ENCODE measurements at places on chromosomes 4 and X.
A peak's percentile ranks its signal among the peaks of the same experiment; 100 is the strongest.

DNA sequence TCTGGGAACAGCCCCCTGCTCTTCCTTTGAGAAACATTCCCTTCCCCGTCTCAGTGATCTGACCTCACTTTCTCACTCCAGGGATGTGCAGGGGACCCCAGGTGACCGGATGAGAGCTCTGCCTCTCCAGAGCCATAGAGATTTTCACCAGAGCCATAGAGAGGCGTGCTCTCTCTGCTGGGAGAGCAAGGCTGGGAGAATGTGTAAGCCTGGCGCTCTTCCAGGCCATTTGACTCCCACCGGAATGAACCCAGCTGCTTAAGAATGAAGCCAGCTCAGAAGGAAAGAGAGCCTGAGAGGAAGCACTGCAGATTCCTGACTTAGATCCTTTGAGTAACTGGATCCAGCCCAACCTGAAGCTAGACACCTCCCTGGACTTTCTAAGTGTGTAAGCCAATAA, 106.4 kb downstream of the DHX15 start:
- peak; percentile 63 for DNase-seq

- no peak for DNase-seq
Measured at GRCh38 chr4:159049780-159050375, 53.0 kb upstream of the RAPGEF2 start.

DNA sequence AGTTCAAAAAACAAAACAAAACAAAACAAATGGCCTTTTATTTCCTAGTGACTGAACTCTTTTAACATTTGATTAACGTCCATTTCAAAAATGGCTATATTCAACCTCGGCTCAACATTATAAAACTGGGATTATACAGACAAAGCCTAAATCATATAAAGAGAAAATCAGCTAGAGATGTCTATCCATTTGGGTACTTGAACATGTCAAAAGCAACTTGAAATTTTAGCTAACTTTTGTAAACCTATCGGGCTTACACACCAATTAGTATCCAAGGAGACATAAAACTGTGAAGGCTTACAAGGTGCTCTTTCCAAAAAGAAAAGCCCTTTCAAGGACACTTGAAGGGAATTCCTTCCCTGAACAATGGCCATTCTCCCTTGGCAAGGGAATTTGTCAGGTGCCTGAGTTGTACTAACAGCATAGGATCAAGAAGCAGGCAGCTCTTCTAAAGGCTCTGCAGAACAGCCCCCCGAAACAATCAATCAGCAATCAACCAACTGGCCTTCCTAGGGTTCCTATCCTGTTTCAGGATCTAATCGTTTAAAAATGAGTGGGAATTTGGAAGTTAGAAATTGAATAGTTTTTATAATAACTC, 633.7 kb upstream of the HTR2C start:
- DNase-seq = no peak

DNA sequence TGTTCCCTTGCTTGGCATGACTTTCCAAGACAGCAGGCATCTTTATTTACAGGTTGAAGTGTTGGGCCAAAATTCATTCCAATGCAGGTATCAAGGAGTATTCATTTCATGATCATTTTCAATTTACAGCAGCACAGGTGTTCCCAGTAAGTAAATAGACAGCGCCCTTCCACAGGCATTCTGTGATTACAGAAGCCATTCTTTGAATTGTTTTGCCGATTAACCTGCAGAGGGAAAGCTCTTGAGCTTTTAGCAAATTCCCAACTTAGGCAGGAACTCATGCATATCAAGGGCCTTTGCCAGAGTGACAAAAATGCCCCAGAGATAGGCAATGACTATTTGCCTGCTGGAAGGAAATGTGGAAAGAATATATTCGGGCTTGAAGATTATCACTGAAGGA, 6.8 kb downstream of the TXK start:
- no peak for DNase-seq

- no peak for DNase-seq
Measured at GRCh38 chrX:47145395-47146120, 537 bp downstream of the RBM10 start.

- DNase-seq = peak; percentile 33
Measured at GRCh38 chrX:135477576-135477975, 42.9 kb upstream of the INTS6L start.

DNA sequence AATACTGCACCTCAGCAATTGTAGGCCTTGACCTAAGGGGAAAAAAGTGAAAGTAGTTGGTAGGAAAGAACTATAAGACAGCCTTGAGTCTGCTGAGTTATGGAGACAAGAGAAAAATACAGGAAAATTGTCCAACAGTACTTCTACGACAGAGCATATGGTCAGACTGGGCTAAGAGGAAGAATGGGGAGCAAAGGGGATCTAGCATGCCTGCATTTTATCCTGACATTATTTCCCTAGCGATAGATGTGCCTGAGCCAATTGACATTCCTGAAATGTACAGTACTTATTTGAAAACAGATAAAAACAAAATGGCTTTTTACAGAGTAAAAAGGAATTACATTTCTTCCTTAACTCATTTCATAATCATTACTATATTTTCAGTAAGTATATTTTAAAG, 22.2 kb downstream of the GUCY1A1 start:
- no peak for DNase-seq

GRCh38 chr4:186724864-186725468, 1.3 kb upstream of the FAT1 start:
- no peak for DNase-seq

- no peak for DNase-seq
Measured at GRCh38 chrX:21373637-21374162, 518 bp upstream of the CNKSR2 start.

DNA sequence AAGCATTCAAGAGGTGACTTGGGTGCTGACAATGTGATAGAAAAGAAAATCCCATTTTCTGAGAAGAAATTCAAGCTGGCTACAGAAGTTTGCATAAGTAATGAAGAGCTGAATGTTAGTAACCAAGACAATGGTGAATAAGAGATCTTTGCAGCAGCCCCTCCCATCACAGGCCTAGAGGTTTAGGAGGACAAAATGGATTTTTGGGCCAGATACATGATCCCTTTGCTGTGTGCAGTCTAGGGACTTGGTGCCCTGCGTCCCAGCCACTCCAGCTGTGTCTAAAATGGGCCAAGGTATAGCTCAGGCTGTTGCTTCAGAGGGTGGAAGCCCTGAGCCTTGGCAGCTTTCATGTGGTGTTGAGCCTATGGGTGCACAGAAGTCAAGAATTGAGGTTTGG, 107.0 kb upstream of the EPHA5 start:
- DNase-seq = no peak

- DNase-seq = no peak
Measured at GRCh38 chr4:102217345-102217744, 127.9 kb downstream of the SLC39A8 start.

DNA sequence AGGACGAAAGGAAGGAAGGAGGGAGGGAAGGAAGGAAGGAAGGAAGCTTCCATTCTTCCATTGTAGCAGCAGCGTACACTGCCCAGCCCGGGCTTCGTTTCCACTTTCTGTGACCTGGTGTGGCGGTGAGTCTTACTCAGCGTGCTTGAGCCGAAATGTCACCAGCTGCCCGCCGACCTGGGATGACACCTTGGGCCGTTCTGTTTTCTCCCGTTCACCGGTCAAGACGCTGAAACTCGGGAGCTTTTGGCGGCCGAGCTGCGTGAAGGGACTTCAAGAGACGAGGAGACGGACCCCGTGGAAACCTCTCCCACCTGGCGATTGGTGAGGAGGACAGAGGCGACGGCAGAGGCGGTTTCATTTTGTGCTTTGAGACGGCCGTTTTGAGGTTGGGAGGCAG, 47.1 kb upstream of the PPP2R3B start:
- no peak for DNase-seq

- DNase-seq = no peak
Measured at GRCh38 chrX:40192196-40192595, 94.4 kb upstream of the BCOR start.

DNA sequence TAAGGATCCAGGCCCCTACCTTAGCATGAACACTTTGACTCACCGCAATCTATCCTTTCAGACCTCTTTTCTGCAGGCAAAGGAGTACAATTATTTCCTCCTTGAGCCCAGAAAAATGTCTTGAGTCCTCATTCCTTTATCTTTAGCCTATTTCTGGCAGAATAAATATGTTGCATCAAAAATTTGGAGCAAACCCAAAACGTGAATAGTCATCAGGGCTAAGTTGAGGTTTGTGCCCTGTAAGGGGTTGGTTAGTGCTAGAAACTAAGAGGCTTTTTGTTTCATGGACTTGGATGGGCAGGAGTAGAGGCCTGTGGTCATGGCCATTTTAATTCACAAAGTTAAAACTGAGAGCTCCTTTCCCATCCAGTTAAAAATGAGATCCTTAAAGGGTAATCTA, 460.3 kb downstream of the GBA3 start:
- DNase-seq = no peak

DNA sequence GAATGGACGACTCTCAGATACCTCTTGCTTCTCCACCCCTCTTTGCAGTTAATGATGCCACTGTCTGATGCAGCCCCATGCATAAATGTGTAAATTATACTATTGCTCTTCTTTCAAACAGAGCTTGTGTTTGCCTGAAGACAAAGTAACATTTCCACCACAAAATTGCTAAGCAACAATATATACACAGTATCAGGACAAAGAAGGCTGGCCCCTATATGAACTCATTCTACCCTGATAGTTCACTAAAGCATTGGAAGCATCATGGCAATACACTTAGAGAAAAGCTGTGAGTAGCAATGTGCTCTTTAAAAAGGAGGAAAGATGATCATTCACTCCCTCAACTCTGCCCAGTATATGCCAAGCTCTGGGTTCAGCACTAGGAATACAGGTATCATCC, 427.0 kb upstream of the CPEB2 start:
- no peak for DNase-seq

DNA sequence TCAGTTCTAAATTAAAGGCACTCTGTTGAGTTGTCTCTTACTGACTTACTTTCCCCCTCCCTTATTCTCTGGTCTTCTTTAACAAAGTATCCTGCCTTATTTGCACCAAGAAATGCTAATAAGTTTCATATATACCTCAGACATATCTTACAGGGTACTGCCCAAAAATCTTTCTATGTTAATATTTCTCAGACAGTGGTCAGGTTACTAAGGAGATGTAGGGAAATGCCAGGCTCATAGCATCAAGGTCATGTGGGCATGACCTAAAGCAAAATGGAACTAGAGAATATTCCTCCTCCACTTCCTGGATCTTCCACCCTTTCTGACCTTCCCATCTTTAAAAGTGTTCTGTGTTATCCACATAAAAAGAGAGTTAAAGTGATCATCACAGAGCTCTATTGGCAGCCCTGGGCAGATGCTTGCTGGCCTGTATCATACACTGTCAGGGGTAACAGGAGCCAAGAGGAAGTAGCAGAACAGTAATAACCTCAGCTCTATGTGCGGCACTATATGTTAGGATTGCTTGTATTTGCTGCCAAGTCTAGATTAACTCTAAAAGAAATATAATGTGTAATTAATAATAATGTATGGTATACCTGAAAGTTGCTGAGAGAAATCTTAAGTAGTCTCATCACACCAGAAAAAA, 74.3 kb downstream of the IQCM start:
- DNase-seq = no peak

DNA sequence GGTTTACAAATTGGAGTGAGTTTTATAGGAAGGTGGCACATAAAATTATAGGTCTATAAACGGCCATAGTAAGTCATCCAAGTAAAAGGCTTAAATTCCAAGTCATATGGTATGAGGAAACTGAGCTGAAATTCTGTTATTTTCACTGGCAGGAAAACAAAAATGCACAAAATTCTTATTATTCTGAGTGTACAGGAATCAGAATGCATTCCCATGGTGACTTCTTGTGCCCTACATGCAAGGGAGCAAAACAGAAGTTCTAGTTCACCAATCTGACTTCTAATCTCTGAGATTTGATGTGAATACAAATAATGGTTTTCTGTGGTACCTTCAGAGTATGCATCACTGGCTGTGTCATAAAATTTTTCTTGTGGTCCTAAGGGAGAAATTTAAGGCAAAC, 102.9 kb downstream of the CLCN4 start:
- no peak for DNase-seq

GRCh38 chr4:14615671-14616070, 386.6 kb upstream of the CPEB2 start:
- no peak for DNase-seq

GRCh38 chr4:153115322-153116290, 88.6 kb upstream of the TRIM2 start:
- peak; percentile 78 for DNase-seq

DNA sequence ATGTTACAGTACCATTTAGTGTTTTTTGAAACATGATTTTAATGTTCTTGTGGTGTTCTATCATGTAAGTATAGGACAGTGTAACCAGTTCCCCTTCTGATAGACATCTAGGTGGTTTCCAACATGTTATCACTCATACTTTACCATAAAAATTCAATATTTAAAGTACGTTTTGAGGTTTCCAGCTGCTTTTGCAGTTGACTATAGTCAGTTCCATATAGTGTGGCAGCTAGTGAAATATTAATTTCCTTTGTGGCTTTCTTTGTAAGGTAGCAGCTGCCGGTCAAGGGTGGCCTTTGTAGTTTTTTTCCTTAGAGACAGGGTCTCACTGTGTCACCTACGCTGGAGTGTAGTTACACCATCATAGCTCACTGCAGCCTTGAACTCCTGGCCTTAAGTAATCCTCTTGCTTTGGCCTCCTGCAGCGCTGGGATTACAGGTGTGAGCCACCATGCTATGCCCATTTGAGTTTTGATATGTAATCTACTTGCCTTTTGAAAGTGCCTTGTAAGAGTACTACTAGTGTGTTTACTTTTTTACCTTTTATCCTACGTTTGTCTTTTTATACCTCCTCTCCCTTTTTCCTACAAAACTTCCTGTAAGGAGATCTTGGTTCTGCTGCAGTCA, 63.0 kb downstream of the ARHGAP10 start:
- no peak for DNase-seq

DNA sequence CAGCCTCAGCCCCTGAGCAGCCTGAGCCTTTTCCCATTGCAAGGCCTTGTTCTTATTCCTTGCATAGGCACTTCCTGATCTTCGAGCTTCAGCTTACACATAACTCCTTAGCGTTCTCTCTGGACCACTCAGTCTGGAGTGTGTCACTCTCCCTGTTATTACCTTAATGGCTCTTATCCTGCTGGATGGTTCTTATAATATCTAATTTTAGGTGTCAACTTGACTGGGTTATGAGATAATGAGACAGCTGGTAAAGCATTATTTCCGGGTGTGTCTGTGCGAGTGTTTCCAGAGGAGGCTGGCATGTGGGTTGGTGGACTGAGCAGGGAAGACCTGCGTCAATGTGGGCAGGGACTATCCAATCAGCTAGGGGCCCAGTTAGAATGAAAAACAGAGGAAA, 75.7 kb downstream of the HAUS3 start:
- DNase-seq = no peak

- DNase-seq = no peak
Measured at GRCh38 chr4:17385403-17385802, 126.5 kb downstream of the QDPR start.

- DNase-seq = no peak
Measured at GRCh38 chrX:39361736-39362135, 560.5 kb downstream of the MID1IP1 start.

- no peak for DNase-seq
Measured at GRCh38 chrX:4005281-4005680, 291.8 kb upstream of the PRKX start.

All from HFF-Myc (cell line).